ENCODE measurements at places on chromosomes 6 and 20.

- no peaks in the 10 kb centered on the region for H3K36me3 ChIP-seq
- no peak overlapping the region for H3K27ac ChIP-seq
- H3K4me1 ChIP-seq: no peaks in the 10 kb centered on the region
- DNase-seq: no peak
- no peaks in the 10 kb centered on the region for H3K27me3 ChIP-seq
Measured at GRCh38 chr20:57482148-57482547, 42.8 kb downstream of the CTCFL start.

DNA sequence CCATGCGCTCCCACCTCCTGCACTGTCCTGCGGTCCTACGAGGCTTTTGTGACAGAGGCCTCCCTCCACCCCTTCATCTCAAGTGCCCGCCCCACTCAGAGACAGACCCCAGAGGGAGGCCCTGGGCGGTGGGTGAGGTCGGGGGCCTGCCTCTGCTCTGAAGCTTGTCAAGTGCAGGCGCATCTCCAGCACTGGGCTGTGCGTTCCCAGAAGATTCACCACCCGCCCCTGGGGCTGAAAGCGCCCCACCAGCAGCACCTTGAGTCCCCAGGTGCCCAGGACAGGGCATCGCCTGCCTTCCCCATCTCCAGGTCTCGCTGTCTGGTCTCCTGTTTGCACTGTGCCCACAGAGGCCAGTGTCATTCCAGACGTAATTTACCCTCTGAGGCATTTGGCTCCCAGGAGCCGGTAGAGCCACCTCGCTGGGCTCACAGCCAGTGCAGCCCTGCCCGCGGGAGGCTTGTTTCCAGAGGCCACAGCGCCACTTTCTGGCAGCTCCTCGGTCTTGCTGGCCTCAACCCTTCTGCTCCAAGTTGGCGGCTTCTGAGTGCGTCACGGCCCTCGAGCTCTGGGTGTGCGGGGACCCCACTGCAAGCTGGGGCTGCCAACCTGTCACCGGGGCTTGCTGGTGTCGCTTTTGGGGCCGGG lies 191.1 kb downstream of the TAF4 start:
- no peak overlapping the region for H3K27ac ChIP-seq
- no peak overlapping the region for H3K4me3 ChIP-seq
- DNase-seq: no peak
- no peaks in the 10 kb centered on the region for H3K4me1 ChIP-seq

GRCh38 chr6:21258665-21259064 lies 334.9 kb upstream of the SOX4 start:
- no peak overlapping the region for H3K27ac ChIP-seq
- no peaks in the 10 kb centered on the region for H3K36me3 ChIP-seq

- DNase-seq: no peak
- no peaks in the 10 kb centered on the region for H3K4me1 ChIP-seq
- H3K27ac ChIP-seq: no peak overlapping the region
Measured at GRCh38 chr20:8385247-8385646, 253.2 kb downstream of the PLCB1 start.

DNA sequence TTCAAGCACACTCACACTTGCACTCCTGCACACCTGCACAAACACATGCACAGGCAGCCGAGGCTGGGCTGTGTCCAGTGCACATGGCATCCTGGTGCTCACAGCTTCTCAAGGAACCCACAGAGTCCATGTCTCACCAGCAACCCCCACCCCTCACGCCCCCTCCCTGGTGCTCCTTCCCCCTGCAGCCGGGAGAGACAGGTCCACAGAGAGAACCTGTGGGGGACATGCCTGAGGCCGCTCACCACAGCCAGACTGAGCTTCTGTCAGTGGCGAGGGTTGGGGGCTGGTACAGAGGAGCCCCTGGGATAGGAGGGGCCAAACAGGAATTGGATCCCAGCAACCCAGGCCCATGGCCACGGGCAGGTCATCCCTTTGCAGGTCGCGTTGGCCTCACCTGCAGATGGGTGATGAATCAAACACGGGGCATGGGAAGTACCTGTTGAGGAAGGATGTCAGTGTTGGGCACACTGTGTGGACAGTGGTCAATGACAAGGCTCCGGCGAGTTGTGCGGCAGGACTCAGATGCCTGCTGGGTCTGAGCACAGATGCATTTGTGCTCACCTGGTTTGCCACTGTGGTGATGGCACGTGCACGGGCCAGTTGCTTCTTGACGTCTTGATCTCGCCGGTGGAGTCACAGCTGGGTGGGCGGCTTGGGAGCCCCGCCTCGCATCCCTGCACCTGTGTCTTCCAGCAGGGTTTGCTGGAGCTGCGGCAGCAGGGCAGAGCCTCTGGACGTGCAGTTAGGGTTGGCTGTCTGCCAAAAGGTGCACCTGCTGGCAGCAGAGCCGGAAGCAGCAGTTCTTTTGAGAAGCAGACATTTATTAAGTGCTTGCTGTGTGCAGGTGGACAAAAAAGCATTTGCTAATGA lies 113.0 kb downstream of the ERMARD start:
- H3K4me1 ChIP-seq: peaks cover 6% of the 10 kb centered on the region
- H3K27me3 ChIP-seq: no peaks in the 10 kb centered on the region
- DNase-seq: peak; percentile 11
- H3K36me3 ChIP-seq: no peaks in the 10 kb centered on the region

DNA sequence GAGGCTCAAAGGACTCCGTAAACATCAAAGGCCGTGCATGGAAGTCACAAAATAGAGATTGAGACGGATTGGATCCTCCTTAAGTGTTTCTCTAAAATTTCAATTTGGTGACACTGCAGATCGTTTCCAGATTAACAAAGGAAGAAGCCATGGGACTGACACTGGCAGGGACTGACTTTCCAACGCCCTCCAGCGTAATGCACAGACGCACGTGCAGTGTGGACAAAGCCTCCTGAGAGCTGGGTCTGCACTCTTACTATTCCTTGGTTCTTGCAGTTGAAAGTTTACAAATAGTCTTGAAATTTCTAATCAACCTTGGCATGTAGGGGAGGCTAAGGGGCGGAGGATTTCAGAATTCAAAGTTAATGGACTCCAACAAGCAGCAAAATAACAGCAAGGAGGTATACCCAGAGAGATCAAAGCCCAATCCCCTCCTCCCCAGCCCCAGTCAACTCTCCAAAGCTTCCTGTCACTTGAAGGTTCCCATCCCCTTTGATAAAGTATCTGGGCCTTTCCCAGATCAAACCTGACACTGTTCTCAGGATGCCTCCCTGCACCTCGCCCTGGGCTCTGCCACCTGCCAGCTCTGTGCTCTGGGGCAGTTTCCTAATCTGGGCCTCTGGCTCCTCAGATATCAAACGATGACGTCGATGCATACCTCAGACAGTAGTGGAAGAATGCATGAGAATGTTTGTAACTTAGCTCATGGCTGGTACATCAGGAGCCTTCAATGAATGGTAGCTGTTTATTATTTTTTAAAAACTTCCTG lies 106.5 kb upstream of the TRAF3IP2 start:
- H3K36me3 ChIP-seq: no peaks in the 10 kb centered on the region
- peak; percentile 37 for DNase-seq
- peaks cover 12% of the 10 kb centered on the region for H3K4me1 ChIP-seq
- no peak overlapping the region for H3K4me3 ChIP-seq
- no peaks in the 10 kb centered on the region for H3K27me3 ChIP-seq

DNA sequence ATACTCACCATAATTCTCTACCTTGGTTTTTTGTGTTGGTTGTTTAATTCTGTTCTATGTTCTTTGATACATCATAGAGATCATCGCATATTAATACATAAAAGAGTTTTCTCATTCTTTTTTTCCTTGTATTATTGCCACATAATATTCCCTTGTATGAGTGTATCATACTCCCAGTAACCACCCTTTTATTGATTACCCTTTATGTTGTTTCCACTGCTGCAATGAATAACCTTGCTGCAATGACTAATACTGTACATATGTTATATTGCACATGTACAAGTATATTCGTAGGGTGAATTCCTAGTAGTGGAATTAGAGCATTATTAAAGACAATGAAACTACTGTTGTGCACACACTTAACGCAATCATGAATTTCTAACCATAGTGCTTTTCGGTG lies 9.1 kb upstream of the SF3B5 start:
- no peaks in the 10 kb centered on the region for H3K36me3 ChIP-seq
- no peak overlapping the region for H3K27ac ChIP-seq
- no peaks in the 10 kb centered on the region for H3K27me3 ChIP-seq
- no peaks in the 10 kb centered on the region for H3K4me1 ChIP-seq
- no peak for DNase-seq

GRCh38 chr6:170130771-170131241 lies 160.1 kb downstream of the DLL1 start:
- no peak overlapping the region for H3K4me3 ChIP-seq
- DNase-seq: peak; percentile 11
- H3K36me3 ChIP-seq: no peaks in the 10 kb centered on the region
- H3K27me3 ChIP-seq: no peaks in the 10 kb centered on the region
- H3K27ac ChIP-seq: no peak overlapping the region

- H3K36me3 ChIP-seq: no peaks in the 10 kb centered on the region
- DNase-seq: peak; percentile 77
- peaks cover 3% of the 10 kb centered on the region for H3K27me3 ChIP-seq
- H3K4me1 ChIP-seq: no peaks in the 10 kb centered on the region
Measured at GRCh38 chr6:27502508-27503435, 29.9 kb upstream of the ZNF184 start.

GRCh38 chr6:98136333-98136732 lies 698.0 kb upstream of the POU3F2 start:
- no peaks in the 10 kb centered on the region for H3K27me3 ChIP-seq
- no peak overlapping the region for H3K4me3 ChIP-seq
- H3K36me3 ChIP-seq: no peaks in the 10 kb centered on the region
- no peak for DNase-seq

DNA sequence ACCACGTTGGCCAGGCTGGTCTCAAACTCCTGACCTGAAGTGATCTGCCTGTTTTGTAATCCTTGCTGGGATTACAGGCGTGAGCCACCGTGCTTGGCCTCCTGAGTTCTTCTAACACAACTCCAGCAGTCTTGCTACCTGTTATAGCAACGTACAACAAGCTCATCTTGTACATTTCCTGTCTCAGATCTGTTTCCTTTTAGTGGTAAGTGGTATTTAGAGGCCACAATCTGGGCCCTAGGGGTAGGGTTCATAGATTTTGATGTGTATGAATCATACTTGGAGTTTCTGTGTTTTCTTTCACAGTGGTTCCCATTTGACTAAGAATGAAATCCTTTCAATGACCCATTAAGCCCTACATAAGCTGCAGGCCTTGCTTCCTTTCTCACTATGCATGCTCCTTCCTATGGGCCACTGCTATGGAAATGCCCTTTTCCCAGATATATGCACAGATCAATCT lies 27.1 kb upstream of the SYNCRIP start:
- no peaks in the 10 kb centered on the region for H3K4me1 ChIP-seq
- no peaks in the 10 kb centered on the region for H3K27me3 ChIP-seq
- no peak for DNase-seq
- H3K27ac ChIP-seq: no peak overlapping the region
- H3K36me3 ChIP-seq: no peaks in the 10 kb centered on the region
- H3K4me3 ChIP-seq: no peak overlapping the region

- H3K4me1 ChIP-seq: no peaks in the 10 kb centered on the region
- no peak overlapping the region for H3K27ac ChIP-seq
- H3K4me3 ChIP-seq: no peak overlapping the region
- H3K36me3 ChIP-seq: no peaks in the 10 kb centered on the region
- H3K27me3 ChIP-seq: no peaks in the 10 kb centered on the region
Measured at GRCh38 chr6:39137245-39137644, 22.3 kb upstream of the SAYSD1 start.

DNA sequence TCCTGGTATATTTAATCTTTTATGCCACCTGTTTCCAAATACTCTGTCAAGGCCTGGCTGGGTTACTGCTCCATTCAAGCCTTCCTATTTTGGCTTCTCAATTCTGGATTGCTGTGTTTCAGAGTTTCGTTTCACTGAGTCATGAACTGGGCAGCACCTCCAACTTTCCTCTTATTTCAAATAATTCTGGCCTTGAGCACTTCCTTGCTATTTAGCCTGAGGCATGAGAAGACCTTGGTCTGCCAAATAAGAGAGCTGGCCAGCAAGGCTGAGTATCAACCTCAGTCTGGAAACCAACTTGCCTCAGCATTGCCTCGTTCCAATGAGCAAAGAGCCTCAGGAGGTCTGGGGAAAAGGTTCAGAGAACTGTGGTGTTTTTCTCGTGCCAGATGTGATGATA lies 66.6 kb downstream of the TNFAIP3 start:
- no peak overlapping the region for H3K4me3 ChIP-seq
- no peaks in the 10 kb centered on the region for H3K4me1 ChIP-seq
- H3K36me3 ChIP-seq: no peaks in the 10 kb centered on the region
- DNase-seq: peak; percentile 50
- no peak overlapping the region for H3K27ac ChIP-seq

- no peak for DNase-seq
- no peaks in the 10 kb centered on the region for H3K36me3 ChIP-seq
- no peaks in the 10 kb centered on the region for H3K4me1 ChIP-seq
Measured at GRCh38 chr6:25138934-25139415, 140.2 kb upstream of the CARMIL1 start.

DNA sequence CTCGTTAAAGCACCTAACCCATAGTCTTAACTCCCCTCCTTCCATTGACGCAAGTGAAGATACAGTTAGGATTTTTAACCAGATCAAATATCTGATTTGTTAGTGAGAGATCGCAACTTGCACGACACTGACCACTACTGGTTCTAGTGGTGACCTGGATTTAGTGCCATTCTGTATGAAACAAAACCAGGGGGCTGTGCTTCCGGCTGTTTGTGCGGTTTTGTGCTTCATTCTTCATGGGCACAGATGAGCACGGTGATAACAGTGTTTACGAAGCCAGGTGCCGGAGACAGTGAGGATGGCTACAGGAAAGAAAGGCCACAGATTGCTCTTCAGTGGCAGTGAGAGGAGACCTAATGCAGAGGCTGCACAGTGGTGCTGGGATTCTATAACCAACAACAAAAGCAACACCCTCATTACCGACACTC lies 75.5 kb downstream of the NOL4L start:
- no peak overlapping the region for H3K27ac ChIP-seq
- peaks cover 12% of the 10 kb centered on the region for H3K4me1 ChIP-seq
- no peak for DNase-seq
- no peaks in the 10 kb centered on the region for H3K27me3 ChIP-seq

DNA sequence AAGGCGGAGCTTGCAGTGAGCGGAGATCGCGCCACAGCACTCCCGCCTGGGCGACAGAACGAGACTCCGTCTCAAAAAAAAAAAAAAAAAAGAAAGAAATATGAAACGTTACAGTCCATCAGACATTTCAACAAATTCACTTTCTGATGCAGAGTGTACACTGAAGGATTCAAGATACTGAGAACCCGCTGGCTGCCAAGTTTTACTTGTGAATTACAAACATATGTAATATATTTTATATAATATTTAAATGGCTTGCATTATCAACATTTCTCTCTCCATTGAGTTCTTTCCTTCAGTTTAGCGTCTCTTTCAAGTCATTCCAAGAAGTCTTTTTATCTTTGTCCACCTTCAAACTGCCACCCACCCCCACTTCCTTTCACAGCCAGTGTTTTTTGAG lies 240.9 kb upstream of the RNF217 start:
- no peak overlapping the region for H3K27ac ChIP-seq
- no peak for DNase-seq
- H3K36me3 ChIP-seq: no peaks in the 10 kb centered on the region
- H3K4me1 ChIP-seq: no peaks in the 10 kb centered on the region

DNA sequence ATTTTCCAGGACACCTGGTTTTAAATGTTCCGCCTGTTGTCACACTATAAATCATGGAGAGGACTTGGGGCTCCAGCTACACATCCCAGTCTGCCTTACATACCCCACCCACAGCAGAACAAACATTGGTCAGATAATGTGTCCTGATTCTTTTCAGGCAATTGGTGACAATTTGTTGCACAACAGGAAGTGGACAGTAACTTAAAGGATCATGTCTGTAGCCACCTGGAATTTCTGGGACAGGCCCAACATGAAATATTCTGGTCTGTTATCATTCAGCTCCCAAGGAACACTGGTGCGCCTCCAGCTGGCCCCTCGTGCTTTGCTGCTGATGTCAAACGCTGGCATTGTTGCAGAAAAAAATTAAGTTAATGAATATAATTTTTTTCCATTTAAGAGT lies 117.2 kb downstream of the SOBP start:
- DNase-seq: peak; percentile 71
- no peaks in the 10 kb centered on the region for H3K36me3 ChIP-seq
- no peak overlapping the region for H3K4me3 ChIP-seq
- no peaks in the 10 kb centered on the region for H3K27me3 ChIP-seq
- peaks cover 6% of the 10 kb centered on the region for H3K4me1 ChIP-seq

Measured in testis (tissue), 5 donors.